ENCODE measurements at places on chromosomes 7 and 10.

- DNase-seq, result no peak
Observed at GRCh38 chr10:124243702-124244121, 150.3 kb upstream of the CHST15 start.

- DNase-seq, result no peak
Observed at GRCh38 chr7:44289341-44290251, 35.8 kb downstream of the CAMK2B start.

DNA sequence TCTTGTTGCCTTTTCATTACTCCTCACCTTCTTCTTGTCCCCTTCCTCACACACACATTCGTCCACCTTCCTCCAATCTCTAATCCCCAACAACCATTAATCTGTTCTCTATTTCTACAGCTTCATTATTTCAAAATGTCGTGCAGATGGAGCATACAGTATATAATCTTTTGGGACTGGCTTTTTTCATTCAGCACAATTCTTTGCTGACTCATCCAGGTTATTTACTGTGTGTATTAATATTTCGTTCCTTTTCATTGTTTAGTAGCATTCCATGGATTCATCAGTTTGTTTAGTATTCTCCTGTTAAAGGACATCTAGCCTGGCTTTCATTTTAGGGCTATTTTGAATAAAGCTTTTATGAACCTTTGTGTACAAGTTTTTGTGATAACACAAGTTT is 159.3 kb downstream of the PTPN20 start:
- no peak for DNase-seq

- DNase-seq, result no peak
Observed at GRCh38 chr10:14717552-14717951, 57.1 kb downstream of the FAM107B start.

- no peak for DNase-seq
Observed at GRCh38 chr7:103571586-103571985, 125.6 kb upstream of the SLC26A5 start.

DNA sequence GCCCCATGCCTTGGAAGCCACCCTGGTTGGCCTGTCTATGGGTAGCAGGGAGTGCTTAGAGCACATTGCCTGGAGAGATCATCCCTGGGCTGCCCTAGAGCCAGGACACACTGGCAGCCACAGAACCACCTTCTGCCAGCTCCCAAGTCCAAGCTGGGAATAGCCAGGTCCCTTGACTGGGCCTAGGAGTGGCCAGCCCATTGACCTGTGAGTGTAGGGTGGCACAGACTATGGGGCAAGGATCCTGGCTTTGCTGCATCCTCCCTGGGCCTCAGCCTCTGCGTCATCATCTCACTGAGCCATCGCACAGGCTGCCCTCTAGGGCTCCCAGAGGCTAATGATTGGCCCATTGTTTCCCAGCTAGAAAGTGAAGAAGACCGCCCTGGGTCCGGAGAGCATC is 7.0 kb downstream of the AQP1 start:
- DNase-seq, result no peak

- DNase-seq, result no peak
Observed at GRCh38 chr7:149790146-149790548, 16.8 kb upstream of the ZNF467 start.

- DNase-seq, result no peak
Observed at GRCh38 chr10:104252368-104252767, 2.3 kb upstream of the GSTO1 start.

DNA sequence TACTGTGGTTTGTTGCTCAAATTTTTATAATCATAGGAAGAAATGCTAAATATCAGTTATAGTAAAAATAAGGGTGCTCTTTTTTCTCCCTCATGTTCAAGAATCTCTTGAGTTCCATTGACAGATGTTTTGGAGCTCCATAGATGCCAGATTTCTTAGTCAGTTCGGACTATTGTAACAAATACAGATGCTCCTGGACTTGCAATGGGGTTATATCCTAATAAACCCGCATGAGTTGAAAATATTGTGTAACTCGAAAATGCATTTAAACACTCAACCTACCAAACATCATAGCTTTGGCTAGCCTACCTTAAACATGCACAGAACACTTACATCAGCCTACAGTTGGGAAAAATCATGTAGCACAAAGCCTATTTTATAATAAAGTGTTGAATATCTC is 100.7 kb upstream of the CSTF2T start:
- DNase-seq, result no peak

DNA sequence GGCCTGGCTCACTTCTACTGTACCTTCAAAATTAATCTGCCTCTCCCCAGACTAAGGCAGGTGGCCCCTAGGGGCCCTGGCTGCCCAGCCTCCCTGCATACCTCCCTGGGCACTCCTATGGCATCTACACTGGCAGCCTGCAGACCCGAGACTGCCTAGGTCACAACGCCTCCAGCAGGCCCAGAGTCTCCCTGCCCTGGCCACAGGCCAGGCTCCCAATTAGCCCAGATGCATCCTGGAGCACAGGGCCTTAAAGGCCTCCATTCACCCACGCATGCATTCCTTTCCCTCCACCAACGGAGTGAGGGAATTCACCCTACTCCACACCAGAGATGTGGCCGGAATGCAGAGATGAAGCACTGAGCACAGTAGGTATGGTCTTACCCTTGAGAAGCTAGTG is 1.9 kb downstream of the CHAT start:
- no peak for DNase-seq

DNA sequence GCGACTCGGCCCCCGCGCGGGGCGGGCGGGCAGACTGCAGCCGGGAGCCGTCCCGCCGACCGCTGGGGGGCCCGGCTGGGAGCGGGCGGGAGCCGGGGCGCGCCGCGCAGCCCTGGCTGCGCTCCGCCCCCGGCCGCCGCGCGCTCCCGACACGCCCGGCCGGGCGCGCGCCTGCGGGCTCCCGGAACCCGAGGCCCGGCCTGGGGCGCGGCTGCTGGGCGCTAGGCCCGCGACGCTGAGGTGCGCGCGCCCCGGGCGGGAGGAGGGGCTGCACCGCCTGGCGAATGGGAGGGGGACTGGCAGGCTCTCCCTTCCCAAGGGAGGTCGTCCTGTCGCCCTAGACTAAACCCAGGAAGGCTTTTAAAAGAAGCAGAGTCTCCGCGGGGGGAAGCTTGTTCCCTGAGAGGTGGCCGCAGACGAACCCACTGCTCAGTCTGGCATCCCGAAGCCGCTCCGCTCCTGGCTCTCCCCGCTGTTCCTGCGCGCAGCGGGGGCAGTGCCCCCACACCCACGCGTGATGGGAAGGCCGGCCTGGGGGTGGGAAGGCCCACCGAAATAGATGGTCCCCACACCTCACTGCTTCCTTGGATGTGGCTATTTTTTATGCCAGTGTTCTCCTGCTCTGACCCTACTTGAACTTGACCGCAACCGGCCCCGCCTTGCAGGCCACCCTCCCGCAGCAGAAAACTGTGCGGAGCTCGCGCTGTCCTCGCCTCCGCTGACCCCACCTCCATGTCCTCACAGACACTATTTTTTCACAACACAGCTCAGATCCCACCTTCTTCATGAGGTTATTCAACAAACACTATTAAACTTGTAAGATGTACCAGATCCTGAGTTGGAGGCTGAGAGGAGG is at the start of gene VOPP1:
TSS of gene VOPP1 (minus strand) at position 125 of the 856 bp plus-strand sequence. CDS start 178 bp downstream, outside the sequence.
- DNase-seq, result peak; percentile 24

DNA sequence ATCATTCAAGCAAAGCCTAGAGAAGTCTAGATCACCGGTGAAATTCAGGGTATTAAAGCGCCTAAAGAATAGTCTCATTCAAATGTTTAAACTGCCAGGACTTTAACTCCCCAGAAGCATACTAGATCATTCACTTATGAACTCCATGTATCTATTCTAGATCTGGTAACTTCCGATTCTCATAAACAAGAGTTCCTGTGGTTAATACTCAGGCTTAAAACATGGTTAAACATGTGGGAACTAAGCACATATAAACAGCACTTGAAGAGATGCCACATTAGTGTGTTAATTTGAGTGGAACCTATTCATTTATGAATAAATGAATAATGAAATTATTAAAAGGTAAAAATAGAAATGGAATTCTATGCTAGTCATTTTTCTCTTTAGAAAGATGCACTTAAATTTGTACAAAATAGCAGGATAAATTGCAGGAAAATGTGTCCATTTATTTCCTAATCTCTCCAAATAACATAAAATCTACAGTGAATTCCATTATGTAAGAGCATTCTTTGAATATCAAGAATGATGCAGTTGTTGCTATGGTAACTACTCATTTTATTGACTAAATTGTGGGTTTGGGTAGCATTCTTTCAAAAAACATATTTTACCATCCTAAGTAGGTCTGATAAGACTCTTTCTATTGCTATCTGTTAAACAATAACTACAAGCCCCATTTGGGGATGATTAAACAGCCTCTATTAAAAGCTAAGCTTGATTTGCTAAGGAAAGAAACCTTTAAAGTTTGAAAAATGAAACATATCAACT is 147.6 kb upstream of the TMEM168 start:
- DNase-seq, result no peak

GRCh38 chr10:119545310-119545709 is 2.8 kb upstream of the RGS10 start:
- DNase-seq, result no peak

DNA sequence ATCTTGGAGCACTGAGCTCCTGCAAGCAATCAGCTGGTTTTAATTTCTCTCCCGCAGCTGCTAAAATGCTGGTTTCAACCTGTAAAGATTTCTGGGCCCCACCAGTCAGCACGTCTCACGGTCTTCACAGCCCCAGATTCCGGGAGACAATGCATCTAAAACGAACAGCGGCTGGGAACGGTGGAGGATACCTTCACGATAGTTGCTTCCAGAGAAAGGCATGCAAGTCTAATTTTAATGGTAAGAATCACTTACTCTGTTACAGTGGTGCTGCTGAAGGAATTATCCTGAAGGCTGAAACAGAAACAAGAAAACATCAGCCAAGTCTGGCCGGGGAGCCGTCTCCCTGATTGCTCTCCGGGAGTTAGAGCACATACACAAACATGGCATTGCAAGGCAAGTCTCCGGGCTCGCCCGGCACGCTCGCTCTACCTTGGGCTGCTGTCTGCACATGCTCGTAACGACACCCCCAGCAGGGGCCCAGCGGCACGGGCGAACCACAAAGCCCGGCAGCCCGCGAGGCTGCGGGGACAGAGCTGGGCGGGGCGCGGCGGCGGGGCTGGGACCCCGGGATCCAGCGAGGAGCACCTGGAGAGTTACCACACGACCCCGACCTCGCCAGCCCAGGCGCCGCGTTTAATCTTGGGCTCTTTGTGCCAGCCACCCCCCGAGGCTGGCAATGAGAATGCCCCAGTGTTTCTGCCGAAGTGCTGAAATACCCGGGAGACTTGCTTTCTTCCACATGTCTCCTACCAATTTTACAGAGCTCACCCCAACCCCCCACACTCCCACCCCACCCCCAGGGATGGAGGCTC is at the start of gene FAM13C:
TSS of gene FAM13C (minus strand) at position 406 of the 815 bp plus-strand sequence. CDS start at position 317, 89 bp downstream.
- no peak for DNase-seq

DNA sequence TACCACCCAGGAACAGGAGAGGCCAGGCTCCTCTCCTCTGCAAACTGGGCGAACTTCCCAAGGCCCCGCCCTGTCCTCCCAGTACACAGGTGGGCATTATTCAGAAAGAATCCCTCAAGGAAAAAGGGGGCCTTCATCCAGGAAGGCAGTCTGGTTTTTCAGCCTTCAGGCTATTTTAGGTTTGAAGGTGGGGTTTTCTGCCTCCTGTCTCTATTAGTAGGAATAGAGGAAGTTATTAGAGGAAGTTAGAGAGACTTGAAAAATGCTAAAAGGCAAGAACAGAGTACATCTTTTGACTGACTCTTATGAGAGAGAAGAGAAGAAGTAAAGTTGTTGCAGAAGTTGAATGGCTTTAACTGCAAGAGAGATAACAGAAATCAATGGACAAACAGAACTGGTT is 250.9 kb upstream of the SORCS1 start:
- DNase-seq, result no peak

- no peak for DNase-seq
Observed at GRCh38 chr10:130895161-130895560, 416.4 kb downstream of the TCERG1L start.

DNA sequence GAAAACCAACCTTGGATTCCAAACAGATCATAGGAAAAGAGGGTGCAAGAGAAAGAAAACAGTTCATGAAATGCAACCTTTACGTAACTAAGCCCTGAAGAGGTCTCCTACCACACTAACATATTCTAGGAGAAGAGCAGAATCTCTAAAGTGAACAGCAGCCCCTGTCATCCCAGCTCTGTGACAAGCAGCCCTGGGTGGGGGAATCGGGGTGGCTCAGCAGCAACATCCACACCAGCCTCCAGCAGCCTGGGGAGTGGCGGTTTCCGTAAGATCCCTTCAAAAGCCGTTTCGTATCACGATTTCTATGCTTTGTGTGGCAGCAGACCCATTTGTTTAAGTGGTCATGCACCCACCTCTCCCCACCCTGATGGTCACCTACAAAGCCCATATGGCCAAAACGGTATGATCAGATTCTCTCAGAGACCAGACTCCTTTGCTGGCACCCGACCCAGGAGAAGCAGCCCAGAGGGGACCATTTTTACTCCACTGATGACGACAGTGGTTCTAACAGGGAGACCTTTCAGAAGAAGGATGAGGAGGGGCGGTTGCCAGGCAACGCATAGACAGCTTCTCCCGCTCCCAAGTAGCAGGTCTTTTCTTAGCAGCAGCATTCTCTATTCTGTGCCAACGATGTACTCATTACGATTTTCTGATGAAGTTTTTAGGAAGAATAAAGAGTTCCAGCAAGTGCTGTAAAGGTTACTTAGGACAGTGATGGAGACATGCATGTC is 300.6 kb downstream of the DNAJB6 start:
- no peak for DNase-seq

DNA sequence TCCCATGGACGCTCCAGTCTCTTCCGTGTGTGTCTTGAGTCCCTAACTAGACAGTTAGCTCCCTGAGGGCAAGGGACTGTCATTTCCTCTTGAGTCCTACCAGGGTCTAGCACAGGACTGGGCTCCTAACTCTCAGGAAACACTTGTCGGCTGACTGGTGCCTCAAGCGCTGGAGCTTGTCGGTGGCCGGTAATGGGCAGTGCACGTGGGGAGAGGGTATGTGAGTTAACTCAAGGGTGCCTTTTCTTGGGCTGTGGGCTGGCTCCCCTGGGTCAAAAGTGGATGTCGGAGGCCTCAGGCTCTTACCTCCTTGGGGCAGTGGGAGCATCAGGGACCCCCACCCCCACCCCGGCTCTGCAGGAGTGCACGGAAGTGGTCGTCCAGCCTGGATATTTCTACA is 32.9 kb downstream of the ZNF775 start:
- no peak for DNase-seq

- DNase-seq, result no peak
Observed at GRCh38 chr10:72784551-72785351, 92.8 kb downstream of the MCU start.

- no peak for DNase-seq
Observed at GRCh38 chr7:27171637-27172314, 2.3 kb downstream of the HOXA10 start.

DNA sequence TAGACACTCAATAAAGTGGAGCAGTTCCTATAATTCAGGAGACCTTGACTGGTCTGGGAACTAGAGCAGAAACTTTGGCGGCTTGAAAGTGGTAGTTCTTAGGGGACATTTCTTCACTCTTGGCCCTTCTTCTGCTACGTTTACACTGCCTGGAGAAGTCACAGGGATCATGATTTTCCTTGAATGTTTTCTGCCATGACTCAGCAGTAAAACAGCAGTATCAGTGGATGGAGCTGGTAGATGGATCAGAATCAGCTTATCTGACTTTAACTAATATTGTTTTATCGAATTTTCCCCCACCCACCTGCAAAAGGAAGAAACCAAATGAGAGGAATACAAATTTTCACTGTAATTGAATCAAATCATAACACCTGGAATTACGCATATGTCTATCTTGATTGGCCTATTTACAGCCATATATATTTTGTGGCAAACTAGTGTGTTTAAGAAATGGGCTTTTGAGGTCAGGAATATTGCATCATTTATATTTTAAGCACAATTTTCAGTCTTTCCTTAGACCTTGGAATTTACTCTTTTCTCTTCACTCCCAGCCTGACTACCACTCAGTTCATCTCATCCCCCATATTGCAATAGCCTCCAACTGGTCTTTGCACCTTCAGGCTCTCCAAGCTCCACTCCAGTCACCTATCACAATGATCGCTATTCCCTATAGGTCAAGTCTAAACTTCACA is 14.9 kb upstream of the DLX5 start:
- no peak for DNase-seq
